ENCODE measurements at places on chromosomes 16 and 17.

GRCh38 chr16:84410361-84411138, 42.2 kb downstream of the ATP2C2 start:
- no peak for DNase-seq

DNA sequence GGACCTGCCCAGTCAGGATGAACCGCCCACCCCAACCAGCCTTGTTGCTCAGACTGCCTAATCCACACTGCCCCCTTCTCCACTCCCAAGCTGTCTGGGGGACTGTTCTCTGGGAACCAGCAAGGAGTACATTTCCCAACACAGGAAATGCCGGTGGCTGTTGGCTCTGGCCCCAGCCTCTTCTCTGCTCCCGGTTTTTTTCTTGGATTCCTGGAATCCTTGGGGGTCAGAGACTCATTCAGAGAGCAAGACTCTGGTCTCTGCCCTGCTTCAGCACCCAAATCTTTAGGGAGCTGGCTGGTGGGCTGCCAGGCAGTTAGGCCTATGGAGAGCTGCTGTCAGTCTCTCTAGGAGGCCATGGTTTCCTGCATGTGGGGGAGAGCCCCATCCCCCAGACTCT, 10.8 kb upstream of the MTMR4 start:
- no peak for DNase-seq

DNA sequence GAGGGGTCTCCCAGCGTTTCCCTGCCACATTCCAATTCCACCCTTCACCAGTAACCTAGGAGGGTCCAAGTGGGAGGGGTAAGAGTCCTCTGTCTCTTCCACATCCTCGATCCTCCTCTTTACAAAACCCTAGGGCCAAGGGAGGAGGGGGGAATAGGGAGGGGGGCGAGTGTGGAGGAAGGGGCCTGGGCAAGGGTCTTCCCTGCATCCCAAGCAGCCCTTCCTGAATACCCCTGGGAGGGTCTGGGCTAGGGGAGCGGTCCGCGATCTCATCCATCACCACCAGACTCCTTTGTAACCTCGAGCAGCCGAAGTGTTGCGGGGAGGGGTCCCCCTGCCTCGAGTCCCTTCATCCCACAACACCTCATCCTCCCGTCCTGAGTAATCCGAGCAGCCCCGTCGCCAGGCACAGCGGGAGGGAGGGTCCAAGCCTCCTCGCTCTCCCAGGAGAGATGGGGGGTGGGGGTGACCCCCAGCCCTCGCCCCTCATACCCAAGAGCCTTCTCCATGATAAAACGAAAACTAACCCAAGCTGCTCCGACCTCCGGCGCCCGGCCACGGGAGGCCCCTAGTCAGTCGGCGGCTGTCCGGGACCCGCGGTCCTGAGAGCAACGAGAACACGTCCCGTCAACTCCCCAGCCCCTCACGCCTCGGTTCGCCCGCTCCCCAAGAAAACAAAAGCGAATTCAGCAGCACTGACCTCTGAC, 502 bp downstream of the SMPD3 start:
- no peak for DNase-seq

GRCh38 chr16:78462288-78463208, 363.1 kb downstream of the WWOX start:
- no peak for DNase-seq

DNA sequence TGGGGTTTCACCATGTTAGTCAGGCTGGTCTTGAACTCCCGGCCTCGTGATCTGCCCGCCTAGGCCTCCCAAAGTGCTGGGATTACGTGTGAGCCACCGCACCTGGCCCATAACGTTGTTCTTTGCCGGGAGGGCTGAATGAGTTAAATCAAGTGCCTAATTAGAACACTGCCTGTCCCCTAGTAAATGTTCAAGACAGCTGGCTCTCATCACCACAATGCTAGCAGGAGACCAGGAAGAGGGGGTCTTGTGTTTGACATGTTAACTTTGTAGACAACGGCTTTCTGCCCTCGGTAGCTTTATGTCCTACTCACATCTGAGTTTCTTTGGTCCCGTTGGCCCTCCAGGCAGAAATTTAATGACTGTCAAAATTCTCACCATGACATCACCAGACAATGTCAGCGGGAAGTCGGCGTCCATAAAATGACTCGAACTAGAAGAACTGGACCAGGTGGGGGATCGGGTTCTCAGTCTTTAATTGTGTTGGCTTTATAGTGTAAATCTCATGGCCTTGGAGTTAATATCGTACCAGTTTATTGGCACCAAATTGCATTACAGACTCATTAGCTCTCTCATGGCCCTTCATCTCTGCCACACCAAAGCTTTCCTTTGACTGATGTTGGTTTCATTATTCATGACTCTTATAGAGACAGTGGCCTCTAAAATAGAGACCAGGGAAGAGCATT, 11.4 kb upstream of the ITPRIPL2 start:
- no peak for DNase-seq

DNA sequence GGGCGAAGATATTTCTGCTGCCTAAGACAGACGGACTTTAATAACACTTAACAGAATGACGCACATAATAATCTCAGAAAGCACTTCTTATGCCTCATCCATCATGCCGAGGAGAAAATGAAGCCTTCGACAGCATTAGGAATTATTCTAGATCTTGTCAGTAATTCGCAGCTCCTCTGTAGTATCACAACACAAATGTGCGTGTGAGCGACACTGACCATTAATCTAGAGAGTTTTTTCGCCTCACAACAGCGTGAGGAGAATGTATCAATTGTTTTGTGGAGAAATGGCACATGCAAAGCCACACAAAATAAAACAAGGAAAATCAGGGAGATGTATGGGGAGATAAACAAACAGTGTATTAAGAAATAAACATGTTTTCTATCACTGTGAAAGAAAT, 410.2 kb upstream of the PSMD7 start:
- no peak for DNase-seq

DNA sequence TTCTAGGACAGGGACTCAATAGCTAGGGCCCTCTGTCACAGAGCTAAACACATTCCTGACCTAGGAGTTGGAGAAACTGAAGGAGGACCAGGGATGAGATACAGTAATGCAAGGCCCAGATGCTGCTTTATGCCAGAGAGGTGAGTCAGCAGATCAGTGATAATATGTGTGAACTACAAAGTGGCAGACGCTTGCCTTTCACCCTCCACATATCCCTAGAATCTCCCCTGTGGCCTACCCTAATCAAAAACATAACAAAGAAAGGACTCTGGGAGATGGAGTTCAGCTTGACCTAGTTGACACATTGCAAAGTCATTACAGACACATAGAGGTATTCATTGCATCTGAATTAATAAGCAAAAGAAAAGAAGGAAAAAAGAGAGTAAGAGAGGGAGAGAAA, 417.6 kb upstream of the DYNLRB2 start:
- no peak for DNase-seq

DNA sequence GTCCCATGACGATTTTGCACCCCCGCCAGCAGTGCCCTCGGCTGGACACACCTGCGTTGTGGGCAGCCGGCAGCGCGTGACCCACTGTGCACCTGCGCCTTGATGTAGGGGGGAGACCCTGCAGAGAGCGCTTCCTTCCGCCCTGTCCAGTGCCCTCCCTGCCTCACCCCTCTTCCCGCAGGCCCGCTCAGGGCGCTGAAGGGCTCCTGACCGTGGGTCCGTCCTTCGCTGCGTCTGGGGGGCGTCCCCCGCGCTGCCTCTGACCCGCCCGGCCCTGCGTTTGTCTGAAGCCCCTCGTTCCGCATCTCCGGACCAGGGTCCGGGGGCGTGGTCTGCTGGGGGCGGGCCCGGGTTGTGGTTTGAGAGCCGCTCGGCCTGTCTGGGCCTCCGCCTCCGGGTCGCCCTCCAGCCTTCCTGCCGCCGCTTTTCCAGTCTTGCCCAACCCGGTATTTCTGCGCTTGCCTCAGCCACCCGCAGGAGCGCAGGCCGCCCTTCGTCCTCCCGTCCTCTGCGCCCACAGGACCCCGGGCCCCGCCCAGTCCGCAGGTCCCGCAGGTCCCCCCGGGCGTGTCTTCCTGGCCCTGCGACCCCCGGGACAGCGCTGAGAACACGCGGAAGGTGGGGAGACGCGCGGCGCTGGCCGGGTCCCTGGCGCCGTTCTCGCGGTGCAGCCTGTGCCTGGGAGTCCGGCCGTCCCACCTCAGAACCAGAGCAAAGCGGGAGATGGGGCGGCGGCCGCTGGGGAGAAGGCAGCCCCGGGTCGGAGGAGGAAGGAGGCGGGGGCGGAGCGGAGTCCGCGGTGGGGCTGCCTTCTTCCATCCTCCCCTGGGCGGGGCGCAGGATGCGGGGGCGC, 4.0 kb upstream of the IL17C start:
- no peak for DNase-seq

DNA sequence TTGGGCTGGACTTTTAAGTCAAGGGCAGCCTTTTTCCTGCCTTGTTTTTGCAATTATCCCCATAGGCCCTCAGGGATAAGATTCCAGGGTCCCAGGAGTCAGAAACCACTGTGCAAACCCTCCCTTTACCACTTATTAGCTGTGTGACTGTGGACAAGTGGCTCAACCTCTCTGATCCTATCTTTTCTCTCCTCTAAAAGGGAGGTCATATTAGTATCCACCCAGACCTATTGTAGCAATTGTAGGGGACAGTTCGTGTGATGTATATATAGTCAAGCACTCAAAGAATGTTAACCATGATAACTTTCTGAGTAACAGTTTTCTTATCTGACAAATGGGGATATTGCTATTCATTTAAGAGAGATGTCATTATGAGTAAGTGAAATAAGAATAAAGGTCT, 68.2 kb downstream of the IRX5 start:
- no peak for DNase-seq

DNA sequence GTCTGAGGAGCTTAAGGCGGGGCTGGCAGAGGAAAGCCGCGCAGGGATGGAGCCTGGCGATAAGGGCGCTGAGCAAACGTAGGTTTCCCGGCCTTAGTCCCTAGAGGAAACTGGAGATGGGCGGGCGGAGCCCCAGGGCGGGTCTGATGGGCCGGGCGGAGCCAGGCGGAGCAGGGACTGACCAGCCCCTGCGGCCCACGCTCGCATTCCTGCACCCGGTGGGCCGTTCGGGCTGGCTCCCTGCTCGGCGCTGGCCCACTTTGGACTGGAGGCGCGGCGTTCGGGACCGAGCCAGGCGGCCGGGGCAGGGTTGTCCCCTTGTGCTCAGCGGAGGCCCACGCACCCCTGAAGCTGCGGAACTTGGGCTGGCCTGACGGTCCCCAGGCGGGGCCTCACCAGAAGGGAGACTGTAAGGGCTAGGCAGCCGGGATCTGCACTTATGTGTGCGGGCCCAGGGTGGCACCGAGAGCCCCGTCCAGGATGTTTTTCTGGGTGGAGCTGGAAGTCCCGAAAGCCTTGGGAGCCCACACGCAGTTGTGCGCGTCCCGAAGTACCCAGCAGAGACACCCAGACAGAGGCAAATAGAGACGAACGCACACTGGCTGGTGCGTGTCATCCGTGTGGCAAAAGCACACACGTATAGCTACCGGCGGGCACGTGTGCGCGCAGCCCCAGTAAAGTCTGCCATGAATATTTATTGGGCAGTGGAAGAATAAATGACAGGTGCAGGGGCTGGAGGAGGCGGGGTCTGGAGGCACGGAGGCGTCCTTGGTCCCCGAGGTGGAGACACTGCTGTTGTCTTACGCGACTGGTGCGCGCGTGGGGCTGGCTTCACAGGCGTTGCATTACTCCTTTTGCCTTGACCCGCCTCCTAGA, 1.4 kb downstream of the PYDC1 start:
- no peak for DNase-seq

GRCh38 chr17:49616601-49617131, 41.0 kb downstream of the NXPH3 start:
- no peak for DNase-seq

GRCh38 chr16:82317411-82318167, 147.6 kb upstream of the MPHOSPH6 start:
- no peak for DNase-seq

GRCh38 chr17:76884995-76885893, 17.0 kb downstream of the MGAT5B start:
- DNase-seq, result no peak

DNA sequence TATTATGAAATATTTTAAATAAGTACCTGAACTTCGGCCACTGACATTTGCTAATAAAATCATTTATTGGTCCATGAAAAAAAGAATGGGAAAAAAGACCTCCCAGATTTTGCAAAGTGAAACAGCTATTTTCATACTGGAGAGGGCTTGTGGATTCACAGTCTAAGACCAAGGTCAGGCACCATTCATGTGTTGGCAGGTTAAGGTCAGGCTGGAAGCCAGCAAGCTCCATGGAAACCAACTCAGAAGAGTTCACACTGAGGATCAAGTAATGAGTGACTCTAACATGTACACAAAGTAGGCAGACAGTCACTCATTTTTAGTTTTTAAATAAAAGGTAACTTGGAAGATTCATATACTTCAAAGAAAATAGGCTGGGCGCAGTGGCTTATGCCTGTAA, 3.4 kb downstream of the DNAJA2 start:
- DNase-seq, result no peak

DNA sequence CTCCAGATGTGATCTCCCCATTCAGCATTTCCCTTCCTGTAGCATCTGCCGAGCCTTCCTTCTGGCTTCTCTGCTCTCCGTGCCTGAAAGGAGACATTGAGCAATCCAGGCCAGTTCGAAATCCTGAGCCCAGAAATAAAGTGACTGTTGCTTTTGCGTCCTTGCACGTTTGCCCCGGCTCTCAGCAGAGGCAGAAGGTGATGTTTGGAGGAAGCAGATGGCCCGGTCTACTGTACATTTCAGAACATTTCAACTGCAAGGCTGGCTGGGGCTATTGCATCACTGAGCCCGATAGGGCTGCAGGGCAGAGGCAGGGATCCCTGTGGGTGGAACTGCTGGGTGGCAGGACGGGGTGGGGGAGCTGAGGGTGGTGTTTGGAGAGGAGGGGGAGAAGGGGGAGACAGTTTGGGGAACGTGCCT, 29.4 kb downstream of the IRF8 start:
- no peak for DNase-seq

GRCh38 chr17:54903375-54903774, 2.7 kb downstream of the TOM1L1 start:
- peak; percentile 63 for DNase-seq

DNA sequence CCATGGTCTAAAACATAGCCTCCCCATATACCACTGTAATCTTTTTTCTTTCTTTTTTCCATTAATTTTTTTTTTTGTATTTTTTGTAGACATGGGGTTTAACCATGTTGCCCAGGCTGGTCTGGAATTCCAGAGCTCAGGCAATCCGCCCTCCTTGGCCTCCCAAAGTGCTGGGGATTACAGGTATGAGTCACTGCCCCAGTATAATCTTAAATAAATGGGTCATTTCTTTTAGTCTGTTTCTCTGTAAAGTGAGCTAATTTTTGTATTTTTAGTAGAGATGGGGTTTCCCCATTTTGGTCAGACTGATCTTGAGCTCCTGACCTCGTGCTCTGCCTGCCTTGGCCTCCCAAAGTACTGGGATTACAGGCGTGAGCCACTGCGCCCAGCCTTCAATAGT, 5.7 kb upstream of the NME1 start:
- DNase-seq, result no peak

All from kidney epithelial cell (primary cell).